HL-60 (cell line): ENCODE measurements at places on chromosomes 6 and 20.

GRCh38 chr6:129653229-129653628 lies 56.7 kb downstream of the ARHGAP18 start:
- DNase-seq, result no peak

DNA sequence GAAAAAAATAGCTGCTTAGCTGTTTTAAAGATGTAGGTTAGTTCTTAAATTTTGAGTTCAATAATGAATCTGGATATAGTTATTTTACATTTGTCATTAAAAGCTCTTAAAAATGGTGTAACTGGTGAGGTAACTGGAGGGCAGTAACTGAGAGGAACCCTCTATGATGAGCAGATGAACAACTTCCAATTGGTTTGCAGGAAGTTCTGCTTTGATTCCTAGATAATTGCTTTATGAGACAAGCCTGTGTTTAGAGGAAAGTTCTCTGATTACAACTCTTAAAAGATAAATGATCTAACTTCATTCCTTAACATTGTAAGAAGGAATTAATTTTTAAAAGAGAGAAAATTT lies 8.5 kb downstream of the MYLIP start:
- no peak for DNase-seq

DNA sequence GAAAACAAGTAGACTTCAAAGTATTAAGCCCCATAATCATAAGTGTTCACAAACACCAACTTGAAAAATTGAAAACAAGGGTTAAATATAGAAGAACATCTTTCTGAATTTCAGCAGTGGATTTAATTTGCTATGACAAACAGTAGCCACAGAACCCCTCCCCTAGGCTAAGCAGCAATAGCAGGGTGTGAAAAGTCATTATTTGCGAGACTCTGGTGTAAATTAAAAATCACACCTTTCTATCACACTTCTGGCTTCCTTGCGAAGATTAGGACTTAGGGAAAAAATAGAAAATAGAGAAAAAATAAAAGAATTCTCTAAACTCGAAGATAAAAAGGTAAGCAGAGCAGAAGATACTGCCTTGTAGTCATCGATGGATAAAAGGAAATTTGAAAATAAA lies 6.1 kb downstream of the SAMD3 start:
- no peak for DNase-seq

- DNase-seq, result no peak
Measured at GRCh38 chr6:105458084-105458483, 55.2 kb upstream of the PREP start.

GRCh38 chr6:151408858-151409257 lies 17.5 kb upstream of the ZBTB2 start:
- no peak for DNase-seq
